ENCODE measurements at places on chromosomes 6 and 20.

- DNase-seq: no peak
Observed at GRCh38 chr6:18187701-18188100, 32.5 kb downstream of the KDM1B start.

- DNase-seq: no peak
Observed at GRCh38 chr6:107319906-107320530, 139.3 kb downstream of the PDSS2 start.

DNA sequence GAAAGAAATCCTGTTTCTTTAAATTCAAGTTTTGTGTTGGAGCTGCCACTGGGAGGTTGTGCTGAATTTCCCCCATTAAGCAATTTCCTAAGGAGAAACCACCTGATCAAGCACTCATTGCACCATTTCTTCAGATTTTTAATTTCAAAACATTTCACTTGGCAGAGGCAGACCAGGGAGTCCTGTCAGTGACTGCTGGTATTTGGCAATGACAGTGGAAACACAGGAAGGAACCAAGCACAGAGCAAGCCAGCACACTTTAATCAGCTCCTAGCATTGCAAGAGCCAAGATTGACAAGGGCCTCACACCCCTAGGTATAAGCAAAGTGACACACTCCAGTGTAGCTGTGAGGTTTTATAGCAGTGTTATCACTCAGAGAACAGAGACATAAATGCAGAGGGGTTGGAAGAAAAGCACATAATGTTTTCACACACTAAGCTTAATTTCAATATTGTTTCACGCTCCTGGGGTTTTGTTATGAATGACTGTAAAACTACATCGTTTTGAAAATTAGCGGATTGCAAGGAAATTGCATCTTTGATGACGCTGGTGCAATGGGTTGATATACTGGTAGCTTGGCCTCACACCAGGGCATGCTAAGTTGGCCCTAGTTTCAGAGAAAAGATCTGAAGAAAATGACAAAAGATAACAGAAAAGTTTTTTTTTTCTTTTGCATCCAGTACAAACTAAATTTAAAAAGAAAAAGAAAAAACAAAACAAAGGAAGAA, 768.4 kb downstream of the TFAP2A start:
- DNase-seq: peak; percentile 67

GRCh38 chr20:46126440-46127056, 8.4 kb downstream of the CD40 start:
- peak; percentile 27 for DNase-seq

- DNase-seq: no peak
Observed at GRCh38 chr6:3352678-3353077, 93.9 kb downstream of the PSMG4 start.

DNA sequence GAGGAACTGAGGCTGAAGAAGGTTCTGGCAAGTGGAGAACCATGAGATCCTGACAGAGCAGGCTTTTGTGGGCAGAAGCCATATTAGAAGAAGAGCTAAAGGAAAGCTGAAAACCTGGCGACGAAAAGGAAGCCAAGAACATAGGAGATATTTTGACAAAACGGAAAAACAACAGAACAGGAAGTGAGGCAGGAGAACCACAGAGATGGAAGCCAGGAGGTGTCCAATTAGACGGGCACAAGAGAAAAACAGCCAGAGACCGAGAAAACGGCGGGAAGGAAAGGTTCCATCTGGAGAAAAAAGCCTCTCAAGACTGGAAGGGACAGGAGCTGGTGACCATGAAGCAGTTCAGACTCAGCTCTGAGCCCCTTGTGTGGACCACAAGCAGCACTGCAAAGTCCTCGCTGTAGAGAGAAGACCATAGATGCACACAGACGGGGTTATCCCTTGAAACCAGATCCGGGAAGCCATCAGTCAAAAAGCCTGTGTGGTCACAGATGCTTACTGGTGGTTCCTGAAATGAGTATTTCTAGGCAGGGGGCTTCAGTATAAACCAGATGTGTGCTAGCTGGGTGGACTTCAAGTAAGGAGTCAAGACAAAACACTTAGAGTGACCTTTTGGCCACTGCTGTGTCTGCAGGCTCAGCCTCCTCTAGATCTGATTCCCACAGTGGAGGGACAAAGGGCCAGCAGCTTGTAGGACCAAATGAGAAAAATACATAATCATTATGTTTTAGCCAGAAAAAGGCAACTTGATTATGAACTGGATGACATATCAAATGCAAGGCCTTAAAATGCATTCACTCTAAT, 30.7 kb downstream of the SSR1 start:
- no peak for DNase-seq

- no peak for DNase-seq
Observed at GRCh38 chr6:100163035-100163434, 169.0 kb upstream of the MCHR2 start.

GRCh38 chr20:62141397-62142251, 1.6 kb downstream of the PSMA7 start:
- peak; percentile 70 for DNase-seq

- no peak for DNase-seq
Observed at GRCh38 chr6:82437701-82438100, 74.1 kb downstream of the TPBG start.

GRCh38 chr6:108635505-108636226, 74.9 kb downstream of the FOXO3 start:
- peak; percentile 17 for DNase-seq

DNA sequence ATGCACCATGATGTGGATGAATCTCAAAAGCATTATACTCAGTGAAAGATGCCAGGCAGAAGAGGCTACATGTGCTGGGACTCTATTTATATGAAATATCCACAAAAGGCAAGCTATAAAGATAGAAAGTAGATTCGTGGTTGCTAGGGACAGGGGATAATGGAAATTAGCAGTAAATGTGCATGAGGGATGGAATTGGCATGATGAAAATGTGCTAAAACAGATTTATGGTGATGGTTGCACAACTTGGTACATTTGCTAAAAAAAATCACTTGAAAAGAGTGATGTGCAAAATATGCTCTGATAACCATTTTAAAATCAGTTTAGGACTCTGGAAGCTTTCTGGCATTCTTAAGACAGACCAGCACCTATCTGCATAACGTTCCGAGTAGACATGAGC, 61.6 kb downstream of the ALDH8A1 start:
- no peak for DNase-seq

- DNase-seq: no peak
Observed at GRCh38 chr20:3757268-3757667, 10.3 kb downstream of the ADISSP start.

DNA sequence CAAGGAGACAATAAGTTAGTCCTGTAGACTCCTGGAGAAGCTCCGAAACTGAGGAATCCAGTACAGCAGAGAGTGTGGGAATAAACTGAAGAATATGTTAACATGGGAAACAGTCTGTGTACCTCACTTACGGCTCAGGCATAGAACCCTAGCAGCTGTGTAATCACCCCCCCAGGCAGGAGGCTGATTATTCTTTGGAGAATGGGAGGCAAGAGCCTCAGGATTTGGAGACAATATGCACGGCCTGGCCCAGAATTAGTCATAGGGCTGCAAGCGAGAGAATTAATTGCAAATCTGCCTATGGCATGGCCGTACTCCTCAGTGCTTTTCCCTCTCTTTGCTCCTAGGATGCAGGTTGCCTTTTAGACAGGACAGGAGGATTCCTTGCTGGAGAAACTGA, 27.5 kb upstream of the FYN start:
- no peak for DNase-seq

GRCh38 chr6:121492536-121492935, 57.1 kb downstream of the GJA1 start:
- DNase-seq: no peak

- peak; percentile 91 for DNase-seq
Observed at GRCh38 chr20:41339957-41340326, 679 bp upstream of the LPIN3 start.

GRCh38 chr6:15905488-15906419, 223.1 kb upstream of the MYLIP start:
- no peak for DNase-seq

GRCh38 chr6:5025911-5026819, 22.3 kb upstream of the RPP40 start:
- DNase-seq: peak; percentile 29

GRCh38 chr6:164114051-164114450, 699.5 kb downstream of the QKI start:
- DNase-seq: no peak

GRCh38 chr6:1400126-1400850, 10.9 kb downstream of the FOXF2 start:
- DNase-seq: no peak

- DNase-seq: peak; percentile 80
Observed at GRCh38 chr6:110484321-110484720, 7.9 kb upstream of the SLC22A16 start.

Data from epithelial cell of esophagus (primary cell).